ENCODE measurements at places on chromosomes 1 and 21.
A peak's percentile ranks its signal among the peaks of the same experiment; 100 is the strongest.

DNA sequence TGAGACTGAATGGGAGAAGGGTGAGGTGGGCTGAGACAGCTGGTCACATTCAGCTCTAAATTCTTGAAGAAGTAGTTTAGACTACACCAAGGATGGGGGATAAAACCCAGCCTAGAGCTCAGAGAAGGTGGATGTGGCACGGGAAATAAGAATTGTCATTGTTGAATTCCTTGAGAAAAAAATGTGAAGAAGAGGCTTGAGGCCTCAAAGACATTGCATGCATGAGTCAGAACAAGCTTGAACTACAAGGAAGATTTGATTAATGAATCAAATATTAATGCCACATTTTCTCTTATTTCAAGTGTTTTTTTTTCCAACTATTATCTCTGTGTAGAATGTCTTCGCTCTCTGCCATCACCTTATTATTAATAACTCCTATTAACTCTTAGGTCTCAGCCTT lies 58.9 kb downstream of the MAP3K7CL start:
- no peak for DNase-seq

DNA sequence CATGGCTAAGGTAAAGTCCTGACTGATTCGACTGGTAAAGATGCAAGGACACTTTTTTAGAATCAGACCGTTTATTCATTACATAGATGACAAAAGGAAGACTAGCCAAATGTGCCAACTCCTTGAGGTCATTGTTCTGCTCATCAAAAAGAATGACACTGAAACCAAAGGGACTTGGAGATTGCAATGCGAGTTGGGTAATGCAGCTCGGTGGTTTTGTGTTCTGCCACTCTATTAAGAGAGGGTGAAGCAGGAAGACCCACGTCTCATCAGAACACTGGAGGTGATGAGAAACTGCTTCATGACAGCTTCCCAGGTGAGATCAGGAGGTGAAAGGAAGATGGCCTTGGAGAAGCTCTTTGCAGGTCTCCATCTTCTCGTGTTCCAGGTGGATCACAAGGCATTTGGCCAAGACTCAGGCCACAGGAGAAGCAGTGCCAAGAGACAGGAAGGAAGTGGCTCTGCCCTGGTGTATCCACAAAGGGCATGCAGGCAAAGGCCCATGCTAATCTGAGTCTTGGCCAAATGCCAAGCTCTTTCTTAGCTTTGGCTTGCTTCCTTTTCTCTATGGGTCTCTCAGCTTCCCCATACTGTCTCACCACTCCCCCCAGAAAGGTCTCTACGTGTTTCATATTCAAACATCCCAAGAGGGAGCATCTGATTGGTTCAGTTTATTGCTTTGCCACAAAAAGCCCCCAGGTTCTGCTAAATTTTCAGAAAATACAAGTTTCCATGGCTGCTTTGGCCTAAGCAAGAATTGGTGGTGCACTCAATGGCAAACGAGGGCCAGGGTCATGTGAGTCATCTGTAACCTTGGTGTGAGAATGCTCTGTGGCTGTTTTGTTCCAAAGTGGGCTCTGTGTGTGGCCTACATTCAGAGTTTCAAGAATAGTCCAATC lies 5.7 kb upstream of the CCT8 start:
- DNase-seq = no peak

GRCh38 chr1:76190749-76191424 lies 116.3 kb downstream of the ST6GALNAC3 start:
- DNase-seq = no peak

GRCh38 chr1:179770887-179771502 lies 27.9 kb downstream of the FAM163A start:
- DNase-seq = no peak

GRCh38 chr1:96416701-96417444 lies 304.7 kb upstream of the PTBP2 start:
- DNase-seq = no peak

- no peak for DNase-seq
Observed at GRCh38 chr21:35838350-35838749, 222.0 kb downstream of the SETD4 start.

DNA sequence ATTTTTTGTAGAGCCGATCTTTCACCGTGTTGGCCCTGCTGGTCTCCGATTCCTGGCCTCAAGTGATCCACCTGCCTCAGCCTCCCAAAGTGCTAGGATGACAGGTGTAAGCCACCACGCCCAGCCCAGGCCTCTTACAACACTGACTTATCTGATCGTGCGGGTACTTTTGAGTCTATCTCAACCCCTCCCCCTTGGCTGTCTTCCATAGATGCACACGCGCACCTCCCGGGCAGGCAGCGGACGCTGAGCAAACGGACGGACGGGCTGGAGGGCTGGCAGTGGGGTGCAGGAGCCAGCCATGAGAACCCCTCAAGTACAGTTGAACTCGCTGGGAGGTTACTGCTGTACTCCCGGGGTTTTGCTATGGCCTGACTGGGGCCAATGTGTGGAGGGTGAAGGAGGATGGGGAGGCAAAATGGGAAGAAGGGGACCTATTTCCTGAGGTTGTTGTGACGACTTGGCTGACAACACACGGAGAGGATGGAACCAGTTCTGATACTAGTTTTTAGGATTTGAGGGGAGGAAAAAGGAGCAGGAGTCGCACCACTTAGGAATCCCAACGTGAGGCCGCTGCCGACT lies 959 bp downstream of the CD58 start:
- no peak for DNase-seq

GRCh38 chr1:18886003-18886335 lies 16.4 kb downstream of the ALDH4A1 start:
- DNase-seq = no peak

- DNase-seq = no peak
Observed at GRCh38 chr1:212179394-212180076, 105.7 kb upstream of the PPP2R5A start.

GRCh38 chr1:2345297-2346075 lies 45.9 kb downstream of the MORN1 start:
- DNase-seq = no peak

- DNase-seq = no peak
Observed at GRCh38 chr1:162901243-162901642, 40.3 kb upstream of the CCDC190 start.

DNA sequence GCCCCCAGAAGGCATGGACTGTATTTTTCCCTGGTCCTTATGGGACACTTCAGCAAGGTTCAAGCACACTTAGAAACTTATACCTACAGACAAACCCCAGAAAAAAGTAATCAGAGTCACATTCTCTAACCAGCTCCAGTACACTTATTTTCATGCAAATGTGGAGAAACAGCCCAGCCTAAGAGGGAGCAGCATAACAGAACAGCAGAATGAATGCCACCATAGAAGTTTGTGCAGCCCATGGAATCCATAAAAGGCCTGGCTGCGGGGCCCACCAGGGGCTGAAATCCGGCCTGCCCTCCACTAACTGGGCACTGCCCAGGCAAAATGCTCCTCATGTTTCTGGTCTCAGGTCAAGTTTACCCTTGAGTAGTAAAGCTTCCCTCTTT lies 60.4 kb upstream of the ATP1A1 start:
- DNase-seq = no peak

GRCh38 chr1:225973158-225973557 lies 26.0 kb downstream of the SDE2 start:
- DNase-seq = no peak

DNA sequence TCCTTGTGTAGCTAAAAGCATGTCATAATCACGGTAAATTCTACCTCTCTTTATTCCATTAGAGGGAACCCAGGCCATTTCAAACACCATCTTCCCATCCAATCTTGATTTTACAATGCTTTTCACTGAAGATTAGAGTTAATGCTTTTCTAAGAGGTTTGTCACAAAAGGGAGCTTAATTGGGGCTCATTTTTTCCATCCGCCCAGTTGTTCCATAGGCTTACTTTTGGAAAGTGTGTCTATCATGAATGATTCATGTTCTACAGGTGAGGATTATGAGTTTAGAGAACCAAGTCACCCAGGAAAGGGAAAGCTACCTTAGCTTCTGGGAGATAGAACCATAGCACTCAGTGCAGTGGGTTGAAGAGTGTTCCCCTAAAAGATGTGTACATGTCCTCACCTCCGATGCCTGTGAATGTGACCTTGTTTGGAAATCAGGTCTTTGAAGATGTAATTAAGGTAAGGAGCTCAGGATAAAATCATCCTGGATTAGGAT lies 286.9 kb upstream of the RUNX1 start:
- no peak for DNase-seq

- no peak for DNase-seq
Observed at GRCh38 chr1:62295921-62296491, 23.2 kb downstream of the KANK4 start.

DNA sequence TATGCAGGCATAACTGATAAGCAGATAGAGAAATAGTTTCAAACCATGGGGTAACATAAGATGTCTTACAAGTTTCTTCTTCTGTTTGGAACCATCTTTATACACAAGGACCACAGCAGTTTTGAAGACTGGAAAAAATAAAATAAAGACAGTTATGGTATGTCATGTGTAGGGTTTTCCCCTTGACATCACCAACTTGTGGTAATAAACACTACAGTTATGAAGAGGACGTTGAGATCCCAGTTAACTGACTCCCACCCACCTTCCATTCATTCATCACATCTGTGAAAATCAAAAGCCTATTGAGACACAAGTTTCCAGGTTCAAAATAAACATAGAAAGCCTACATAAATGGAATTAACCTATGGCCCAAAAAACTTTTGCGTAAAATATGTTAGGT lies 92.5 kb upstream of the KRTAP19-8 start:
- no peak for DNase-seq

DNA sequence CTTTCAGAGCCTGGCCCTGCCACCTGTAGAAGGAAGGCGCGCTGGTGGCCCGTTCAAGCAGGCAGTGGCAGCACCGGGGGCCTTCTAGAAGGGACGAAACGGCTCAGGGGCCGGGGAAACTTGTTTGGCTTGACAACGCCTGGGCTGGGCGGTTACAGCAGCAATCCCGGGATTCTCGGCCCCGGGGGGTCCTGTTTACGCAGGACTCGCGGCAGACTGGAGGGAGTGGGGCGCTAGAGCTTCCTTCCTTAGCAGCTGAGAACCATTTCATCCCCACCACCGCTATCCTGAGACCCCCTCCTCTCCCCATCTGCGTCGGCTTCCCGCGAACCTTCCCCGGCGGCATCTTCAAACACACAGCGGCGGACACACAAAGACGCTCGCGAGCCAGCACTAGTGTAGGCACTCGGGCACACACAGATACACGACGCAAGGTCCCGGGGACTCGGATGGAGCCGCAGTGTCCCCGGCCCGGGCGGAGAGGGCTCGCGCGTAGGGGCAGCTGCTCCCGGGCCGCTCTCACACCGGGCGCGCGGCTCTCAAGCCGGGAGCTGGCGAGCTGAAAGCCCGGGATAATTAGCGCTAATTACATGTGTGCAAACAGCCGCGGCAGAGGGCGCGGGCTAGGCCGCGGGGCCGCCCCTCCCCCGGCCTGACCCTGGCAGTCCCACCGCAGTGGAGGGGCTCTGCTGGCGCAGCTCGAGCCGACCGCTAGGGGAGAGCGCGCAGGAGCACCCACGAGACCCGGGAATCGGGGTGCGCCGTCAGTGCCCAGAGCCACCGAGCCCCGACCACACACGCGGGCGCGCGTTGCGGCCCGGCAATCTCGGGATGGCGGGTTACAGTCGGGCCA lies 271.4 kb downstream of the FOXD2 start:
- DNase-seq = peak; percentile 76

DNA sequence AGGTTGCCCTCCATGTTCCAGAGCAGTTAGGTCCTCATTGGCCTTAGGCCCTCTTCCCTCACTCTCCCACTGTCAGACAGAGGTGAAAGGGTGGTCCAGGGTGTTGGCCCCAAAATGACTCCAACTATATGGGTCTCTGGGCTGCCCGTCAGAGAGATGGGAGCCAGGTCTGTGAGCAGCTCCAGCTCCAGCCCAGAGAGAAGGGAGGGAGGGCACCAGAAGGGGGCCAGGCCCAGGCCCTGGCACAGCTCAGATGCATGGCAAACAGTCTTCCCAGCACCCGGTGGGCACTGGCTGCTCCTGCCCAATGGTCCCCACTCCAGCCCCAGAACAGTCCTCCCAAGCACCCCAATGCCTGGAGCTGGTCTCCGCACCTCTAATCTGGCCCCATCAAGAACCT lies 2.2 kb downstream of the BCAN start:
- DNase-seq = no peak

GRCh38 chr1:150164224-150164623 lies 14.5 kb downstream of the PLEKHO1 start:
- no peak for DNase-seq

GRCh38 chr1:222454186-222454585 lies 93.7 kb downstream of the HHIPL2 start:
- DNase-seq = no peak

DNA sequence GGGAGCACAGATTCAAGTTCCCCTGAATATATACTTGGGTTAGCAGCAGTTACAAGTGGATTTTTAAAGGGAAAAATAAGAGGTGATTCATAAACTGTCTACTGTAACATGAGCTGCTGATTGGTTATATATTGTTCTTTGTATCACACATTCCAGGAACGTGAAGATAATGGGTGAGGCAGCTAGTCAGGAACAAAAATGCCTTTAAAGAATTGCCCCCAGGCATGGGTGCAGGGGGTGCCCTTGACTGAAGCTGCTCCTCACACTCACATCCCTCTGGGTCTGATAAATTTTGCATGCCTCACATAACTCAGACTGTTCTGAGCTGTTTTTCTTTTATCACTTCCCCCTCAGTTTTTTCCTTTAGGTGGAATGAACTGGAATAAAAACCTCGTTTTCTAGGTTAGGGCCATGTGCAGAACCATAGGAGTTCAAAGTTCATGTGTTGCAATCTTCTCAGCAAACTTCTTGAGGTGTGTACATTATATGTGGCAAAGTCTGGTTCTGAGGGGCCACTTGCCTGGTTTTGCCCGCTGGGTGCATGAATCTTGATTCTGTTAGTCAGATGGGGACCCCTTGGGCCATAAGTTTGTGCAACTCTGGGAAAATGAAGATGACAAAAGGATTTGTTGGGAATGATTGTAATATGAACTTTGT lies 21.1 kb downstream of the TBX19 start:
- no peak for DNase-seq

DNA sequence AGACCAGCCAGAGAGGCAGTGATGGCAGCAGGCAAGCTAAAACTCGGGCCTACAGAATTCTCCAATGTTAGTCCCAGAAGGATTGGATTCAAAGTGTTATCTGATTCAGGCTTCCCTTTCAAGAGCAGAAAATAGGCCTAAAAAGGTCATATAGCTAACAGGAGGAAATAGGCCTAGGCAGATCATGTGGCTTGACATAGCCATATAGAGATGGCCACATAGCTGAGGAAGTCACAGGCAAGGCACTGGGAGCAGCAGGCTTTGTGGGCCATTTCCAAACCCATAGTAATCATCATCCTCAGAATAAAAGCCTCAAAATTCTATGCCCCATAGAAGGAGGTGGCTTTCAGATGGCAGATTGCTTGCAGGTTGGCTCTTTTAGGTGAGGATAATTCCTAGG lies 29.0 kb upstream of the LMO4 start:
- no peak for DNase-seq

GRCh38 chr21:15421947-15422346 lies 307.8 kb upstream of the USP25 start:
- DNase-seq = no peak

DNA sequence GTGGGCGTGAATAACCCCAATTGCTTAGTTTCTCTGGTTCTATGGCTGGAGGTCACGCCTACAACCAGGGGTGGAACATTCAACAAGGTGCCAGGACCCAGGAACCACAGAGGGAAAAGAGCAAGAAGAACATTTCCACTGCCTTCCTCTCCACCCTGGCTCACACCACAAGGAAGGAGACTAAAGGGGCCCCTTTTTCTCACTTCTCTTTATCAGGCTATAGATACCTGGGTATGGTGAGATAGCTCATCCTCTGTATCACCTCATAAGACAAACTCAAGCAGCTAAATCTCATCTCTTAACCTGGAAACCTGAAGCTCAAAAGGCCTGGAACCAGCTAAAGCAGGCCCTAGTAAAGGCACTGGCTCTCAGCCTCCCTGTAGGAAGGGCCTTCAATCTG lies 438.8 kb upstream of the OLFM3 start:
- no peak for DNase-seq

GRCh38 chr1:19688041-19688842 lies 23.6 kb downstream of the HTR6 start:
- no peak for DNase-seq

All from 8988T (cell line).